ENCODE measurements at places on chromosomes 12 and 14.
A peak's percentile ranks its signal among the peaks of the same experiment; 100 is the strongest.

DNA sequence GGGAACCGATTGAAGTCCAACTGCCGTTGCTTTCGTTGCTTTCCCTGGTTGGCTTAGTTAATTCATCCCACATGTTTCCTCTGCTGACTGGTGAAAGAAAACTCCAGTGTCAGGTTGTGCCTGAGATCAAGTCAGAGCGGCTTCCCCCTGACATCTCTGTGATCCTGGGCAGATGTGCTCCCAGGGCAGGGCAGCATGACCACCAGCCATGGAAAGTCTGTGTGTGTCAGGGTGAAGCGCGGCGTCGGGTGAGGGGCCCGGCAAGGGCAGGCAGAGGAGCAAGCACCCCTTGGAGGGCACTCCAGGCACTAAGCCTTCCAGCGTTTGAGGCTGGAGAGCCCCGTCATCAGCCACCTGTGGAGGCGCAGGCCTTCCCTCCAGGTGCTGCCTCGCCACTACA lies 54.5 kb upstream of the IGF1 start:
- DNase-seq, result no peak

DNA sequence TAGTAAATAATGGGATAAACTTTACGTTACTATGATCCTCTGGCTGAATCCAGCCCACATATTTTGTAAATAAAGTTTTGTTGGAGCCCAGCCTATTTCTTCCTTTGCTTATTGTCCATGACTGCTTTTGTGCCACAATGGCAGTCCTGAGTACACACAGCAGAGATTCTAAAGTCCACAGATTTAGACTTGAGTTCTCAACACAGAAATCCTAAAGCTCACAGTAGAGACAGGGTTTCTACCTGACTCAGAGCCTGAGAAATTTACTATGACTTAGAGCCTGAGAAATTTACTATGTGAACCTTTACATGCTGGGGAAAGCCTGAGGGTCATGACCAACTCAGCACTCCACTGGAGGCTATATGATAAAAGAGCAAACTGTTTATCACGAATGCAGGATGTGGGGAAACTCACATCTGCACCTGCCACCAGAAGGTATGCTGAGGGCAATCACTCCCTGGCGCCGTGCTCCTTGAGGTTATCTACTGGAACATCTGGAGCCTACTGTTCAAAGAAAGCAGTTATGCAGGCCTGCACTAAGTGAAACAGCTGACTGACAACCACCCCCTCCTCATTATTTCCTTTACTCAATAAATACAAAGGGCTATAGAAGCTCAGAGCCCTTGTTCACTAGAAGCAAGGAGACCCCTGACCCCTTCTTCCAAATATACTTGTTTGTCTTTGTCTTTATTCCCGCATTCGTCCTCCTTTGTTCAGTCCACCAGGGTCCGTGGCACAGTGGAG lies 52.6 kb upstream of the BICD1 start:
- DNase-seq, result no peak

- no peak for DNase-seq
Observed at GRCh38 chr12:113220593-113221180, 577 bp upstream of the TPCN1 start.

- DNase-seq, result no peak
Observed at GRCh38 chr14:21231020-21231652, 38.1 kb downstream of the HNRNPC start.

GRCh38 chr14:52222901-52223300 lies 44.6 kb upstream of the PTGDR start:
- no peak for DNase-seq

DNA sequence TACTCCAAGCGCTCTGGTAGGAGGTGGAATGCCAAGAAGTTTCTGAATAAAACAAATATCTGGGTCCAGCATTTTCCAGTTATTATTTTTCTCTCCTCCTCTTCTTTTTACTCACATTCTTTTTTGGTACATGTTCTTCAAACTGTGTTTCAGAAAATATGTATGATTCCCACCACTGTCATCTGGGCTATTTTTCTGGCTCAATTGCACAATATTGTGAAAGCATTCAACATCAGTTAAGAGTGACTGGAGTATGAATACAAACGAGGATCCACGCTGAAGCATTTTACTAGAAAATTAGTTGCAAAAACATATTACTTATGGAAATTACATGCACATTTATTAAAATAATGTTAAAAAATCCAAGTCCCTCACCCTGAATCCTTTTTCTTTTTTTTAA lies 61.5 kb downstream of the KCNMB4 start:
- no peak for DNase-seq

GRCh38 chr14:69005432-69006148 lies 26.5 kb upstream of the ACTN1 start:
- peak; percentile 90 for DNase-seq

DNA sequence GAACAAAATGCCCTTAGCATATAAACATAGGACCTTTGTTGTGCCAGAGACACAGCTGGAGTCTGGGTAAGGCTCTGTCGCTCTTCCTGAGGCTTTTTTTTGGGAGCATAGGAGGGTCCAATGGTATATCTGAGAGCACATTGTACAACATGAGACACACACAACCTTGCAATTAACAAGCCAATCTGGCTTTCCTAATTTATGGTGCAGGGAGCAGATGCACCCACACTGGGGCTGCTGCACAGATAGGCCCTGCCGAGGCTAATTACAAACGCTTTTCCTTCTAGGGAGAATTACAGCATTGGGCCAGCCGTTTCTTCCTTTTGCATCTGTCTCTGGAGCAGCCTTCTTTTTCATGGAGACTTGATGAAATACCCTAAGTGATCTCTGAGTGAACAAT lies 75.0 kb upstream of the OVCH1 start:
- no peak for DNase-seq

GRCh38 chr14:59161561-59162175 lies 26.8 kb upstream of the DAAM1 start:
- peak; percentile 27 for DNase-seq

GRCh38 chr12:31603546-31604009 lies 12.6 kb upstream of the DENND5B start:
- no peak for DNase-seq

- no peak for DNase-seq
Observed at GRCh38 chr14:96617635-96618034, 115.5 kb downstream of the PAPOLA start.

GRCh38 chr12:69332815-69333358 lies 15.3 kb upstream of the LYZ start:
- no peak for DNase-seq

DNA sequence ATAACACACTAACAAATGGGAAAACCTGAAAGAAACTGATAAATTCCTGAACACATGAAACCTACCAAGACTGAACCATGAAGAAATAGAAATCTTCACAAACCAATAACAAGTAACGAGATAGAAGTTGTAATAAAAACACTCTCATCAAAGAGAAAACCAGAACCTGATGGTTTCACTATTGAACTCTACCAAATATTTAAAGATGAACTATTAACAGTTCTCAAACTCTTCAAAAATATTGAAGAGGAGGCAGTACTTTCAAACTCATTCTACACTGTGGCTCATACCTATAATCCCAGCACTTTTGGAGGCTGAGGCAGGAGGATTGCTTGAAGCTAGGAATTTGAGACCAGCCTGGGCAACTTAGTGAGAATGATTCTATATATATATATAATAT lies 48.4 kb upstream of the TMTC2 start:
- no peak for DNase-seq

DNA sequence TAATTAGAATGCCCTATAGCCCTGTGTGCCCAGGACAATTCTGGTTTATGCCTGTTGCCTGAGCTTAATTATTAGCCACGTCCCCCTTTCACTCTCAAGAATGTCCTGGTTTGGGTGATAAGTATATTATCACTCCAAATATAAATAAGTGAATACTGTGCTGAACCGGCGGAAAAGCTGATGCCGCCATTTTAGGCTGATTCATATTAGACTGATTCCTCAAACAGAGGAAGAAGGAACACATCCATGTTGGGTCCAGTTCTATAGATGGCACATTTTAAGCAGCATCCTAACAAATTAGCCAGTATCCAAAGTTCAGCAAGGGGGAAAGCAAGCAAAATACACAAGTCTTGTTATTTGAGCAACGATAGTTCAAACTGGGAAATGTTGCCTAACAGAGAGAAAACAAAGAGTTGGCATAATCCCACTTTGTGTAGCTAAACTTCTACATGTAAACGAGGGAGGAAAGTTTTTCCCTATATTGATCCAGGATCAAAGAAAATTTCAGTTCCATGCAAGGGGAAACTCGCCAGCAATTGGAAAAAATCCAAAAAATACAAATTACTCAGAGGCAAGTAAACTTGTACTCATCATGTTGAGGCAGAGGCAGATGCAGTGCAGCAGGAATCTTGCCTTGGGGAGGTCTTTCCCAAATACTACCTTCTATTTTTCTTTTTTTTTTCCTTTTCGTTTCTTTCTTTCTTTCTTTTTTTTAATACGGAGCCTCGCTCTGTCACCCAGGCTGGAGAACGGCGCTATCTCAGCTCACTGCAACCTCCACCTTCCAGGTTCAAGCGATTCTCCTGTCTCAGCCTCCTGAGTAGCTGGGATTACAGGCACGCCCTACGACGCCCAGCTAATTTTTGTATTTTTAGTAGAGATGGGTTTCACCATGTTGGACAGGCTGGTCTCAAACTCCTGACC lies 96.2 kb downstream of the ITPR2 start:
- DNase-seq, result no peak

DNA sequence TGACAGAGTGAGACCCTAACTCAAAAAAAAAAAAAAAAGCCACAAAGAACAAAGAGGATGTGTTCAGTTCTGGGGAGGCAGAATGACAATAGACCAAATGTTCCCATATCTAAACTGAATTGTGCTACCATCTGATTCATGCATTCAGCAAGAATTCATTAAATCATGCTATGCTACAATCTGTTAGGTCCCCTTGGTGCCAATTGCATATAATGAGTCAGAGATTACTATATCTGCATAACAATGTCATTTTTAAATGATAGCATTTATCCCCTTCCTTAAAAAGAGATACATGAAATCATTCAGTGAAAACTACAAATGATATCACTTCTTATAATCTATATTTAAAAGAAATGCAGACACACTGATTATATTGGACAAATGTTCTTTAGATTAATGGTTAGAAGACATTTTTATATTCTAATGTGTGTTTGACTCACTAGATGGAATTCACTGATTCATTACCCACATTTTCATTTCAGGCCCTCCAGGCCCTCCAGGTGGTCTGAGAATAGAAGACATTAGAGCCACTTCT lies 207.6 kb upstream of the PDZRN4 start:
- no peak for DNase-seq

DNA sequence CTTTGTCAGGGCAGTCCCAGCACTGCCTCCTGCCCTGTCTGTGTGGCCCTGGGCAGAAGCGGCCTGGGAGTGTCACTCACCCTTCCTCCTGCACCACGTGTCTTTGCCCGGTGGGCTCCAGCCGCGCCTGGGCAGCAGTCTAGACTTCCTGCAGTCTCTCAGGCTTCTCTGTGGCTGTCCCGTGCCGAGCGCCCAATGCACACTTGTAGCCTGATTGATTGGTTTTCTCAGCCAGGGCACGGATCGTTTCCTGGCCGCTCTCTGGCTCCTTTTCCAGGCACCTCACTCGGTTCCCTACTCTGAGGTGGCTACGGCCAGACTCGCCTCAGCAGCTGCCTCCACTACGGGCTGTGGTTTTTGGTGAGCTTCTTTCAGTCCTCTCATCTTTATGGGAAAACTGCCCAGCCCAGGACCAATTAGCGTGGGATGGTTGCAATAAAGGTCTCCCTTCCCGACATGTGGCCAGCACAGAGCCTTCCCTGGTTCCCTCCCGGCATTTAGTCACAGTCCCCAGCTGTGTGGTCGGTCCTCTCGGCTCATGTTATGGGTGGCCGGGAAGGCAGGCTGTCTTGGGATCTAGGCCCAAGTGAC lies 133.1 kb downstream of the CACNA1C start:
- no peak for DNase-seq

DNA sequence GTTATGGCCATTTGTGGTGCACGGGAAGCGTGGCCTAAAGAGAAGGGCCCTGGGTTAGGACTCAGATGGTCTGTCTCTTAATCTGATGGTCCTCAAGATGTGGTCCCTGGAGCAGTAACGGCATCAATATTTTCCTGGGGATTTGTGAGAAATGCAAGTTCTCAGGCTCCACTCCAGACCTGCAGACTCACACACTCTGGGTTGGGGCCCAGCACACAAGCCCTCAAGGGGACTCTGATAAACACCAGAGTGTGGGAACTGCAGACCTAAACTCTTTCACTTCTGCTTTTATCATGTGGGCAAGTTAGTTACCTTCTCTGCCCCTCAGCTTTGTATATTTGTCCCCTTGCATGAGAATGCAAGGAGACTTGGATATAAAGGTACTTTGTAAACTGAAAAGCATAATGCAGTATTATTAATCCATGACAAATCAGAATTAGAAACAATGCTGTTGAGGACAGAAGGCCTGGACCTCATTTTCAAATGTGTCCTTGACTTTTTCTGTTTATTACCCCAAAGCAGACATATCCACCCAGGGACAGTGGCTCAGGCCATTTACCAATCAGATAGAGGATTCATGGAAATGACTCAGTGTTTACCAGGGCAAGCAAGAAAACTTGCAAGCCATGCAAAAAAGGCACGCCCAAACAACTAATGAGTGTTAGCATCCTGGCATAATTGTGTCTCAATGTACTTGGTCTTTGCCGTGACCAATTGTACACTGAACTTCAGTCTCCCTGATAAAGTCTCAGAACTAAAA lies 157.0 kb downstream of the ASCL1 start:
- no peak for DNase-seq

GRCh38 chr12:89492883-89493282 lies 31.7 kb downstream of the GALNT4 start:
- DNase-seq, result no peak

GRCh38 chr12:130803702-130804101 lies 35.3 kb downstream of the STX2 start:
- DNase-seq, result no peak

DNA sequence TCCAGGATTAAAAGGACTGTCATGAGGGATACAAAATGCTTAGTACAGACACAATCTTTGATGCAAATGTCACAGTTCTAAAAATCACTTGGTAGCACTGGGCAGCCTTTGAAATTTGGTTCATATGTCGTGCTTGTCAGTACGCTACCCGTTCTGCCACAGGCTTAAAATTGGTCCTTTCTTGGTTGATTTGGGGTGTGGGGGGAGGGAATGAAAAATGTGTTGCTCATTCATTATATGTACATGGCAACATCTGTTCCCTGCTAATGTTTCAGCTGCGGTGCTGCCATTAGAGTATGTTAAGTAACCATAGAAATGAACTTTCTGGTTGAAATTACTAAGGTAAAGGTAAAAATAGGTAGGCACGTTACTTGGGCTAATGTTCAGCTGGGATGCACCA lies 155.4 kb upstream of the ARHGAP5 start:
- DNase-seq, result no peak

DNA sequence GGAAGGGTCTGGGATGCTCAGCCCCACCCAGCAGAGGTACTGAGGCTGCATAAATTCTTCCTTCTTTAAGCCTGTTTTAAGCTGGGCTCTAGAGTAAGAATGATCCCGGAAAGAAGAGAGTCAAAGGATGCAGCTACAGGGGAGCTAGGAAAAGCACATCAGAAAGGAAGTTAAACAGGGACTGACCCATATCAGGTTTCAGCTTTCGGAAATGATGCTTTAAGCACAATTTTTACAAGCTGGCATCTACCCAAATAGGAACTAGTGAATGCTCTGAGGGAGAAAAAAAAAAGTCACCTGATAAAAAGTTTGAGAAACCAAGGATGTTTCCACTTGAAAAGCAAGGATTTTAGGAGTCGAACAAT lies 22.0 kb downstream of the TSPAN8 start:
- DNase-seq, result peak; percentile 51

GRCh38 chr12:16269946-16270345 lies 7.5 kb downstream of the SLC15A5 start:
- no peak for DNase-seq

All from H4 (cell line).